ENCODE measurements at places on chromosomes 11 and 22.

- no peaks in the 10 kb centered on the region for H3K36me3 ChIP-seq
- no peak for DNase-seq
- H3K27me3 ChIP-seq: no peaks in the 10 kb centered on the region
These were observed 111.2 kb downstream of the MRTFA start for GRCh38 chr22:40525250-40525884.

DNA sequence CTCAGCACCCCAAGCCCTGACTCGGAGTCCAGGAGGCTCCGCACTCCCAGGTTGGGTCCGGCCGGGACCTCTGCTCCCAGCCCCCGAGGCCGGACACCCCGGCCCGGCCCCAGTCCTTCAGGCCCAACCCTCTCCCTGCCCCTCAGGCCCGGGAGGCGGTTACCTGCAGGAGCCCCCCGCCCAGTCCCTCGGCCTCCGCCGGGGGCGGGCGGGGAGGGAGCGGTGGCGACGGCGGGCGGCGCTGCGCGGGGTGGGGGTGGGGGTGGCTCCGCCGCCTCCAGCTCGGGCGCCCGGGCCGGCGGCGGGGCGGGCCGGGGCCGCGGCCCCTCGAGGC lies 310 bp downstream of the TCF20 start:
- H3K27me3 ChIP-seq: no peaks in the 10 kb centered on the region
- no peak for DNase-seq
- H3K27ac ChIP-seq: peak overlapping the region; percentile 88
- peak overlapping the region; percentile 96 for H3K4me3 ChIP-seq
- H3K4me1 ChIP-seq: peaks cover 9% of the 10 kb centered on the region
- H3K36me3 ChIP-seq: no peaks in the 10 kb centered on the region

DNA sequence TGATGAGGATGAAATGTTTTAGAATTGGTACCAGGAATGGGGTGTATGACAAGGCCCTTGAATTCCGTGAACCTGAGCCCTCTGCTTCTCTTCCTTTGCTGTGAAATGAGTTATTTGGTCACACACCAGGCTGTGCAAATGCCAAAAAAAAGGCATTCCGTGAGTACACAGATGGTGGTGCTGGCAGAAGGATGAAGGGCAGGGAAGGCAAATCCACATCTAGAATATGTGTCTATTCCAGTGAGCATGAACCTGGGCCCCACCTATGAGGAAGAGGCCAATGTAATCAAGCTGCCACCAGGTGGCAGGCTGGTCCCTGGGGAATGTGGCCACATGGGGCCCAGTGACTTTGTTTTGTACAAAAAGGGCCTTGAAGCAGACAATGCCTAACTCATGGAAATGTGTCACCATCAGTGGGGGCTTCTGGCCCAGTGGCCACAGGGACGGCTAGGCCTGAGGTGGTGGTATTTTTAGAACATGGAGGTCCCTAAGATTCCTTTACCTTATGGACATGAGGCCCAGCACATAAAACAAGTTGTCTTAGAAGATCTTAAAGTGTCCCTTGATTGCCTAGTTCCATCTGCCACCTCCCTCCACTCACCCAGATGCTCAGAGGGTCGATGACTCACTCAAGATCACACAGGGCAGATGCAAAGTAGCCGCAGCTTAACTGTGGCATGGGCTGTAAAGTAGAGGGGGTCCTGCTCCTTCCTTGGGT lies 3.9 kb upstream of the RNF215 start:
- H3K27me3 ChIP-seq: no peaks in the 10 kb centered on the region
- no peaks in the 10 kb centered on the region for H3K36me3 ChIP-seq
- peaks cover 11% of the 10 kb centered on the region for H3K4me1 ChIP-seq
- no peak overlapping the region for H3K27ac ChIP-seq
- H3K4me3 ChIP-seq: no peak overlapping the region

GRCh38 chr11:84518631-84519183 lies 1108.4 kb downstream of the DLG2 start:
- no peaks in the 10 kb centered on the region for H3K36me3 ChIP-seq
- no peak overlapping the region for H3K4me3 ChIP-seq
- H3K27ac ChIP-seq: no peak overlapping the region

DNA sequence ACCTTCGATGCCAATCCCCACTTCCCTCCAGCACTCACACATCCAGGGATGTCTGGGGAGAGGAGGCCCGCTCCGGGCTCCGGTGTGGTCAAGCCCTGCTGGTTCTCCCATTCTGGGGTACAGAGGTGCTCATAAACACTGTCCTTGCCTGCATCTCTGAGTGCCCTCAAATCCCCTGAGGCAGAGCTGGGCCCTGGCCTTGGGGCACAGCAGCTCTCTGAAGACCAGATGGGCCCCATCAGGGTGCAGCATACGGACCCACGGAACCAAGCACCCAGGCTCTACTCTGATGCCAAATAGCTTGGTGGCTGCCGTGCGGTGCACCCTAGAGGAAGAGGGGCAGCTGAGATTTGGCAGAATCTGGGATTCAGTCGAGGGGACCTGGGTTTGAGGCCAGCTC lies 35.7 kb upstream of the NNMT start:
- peak overlapping the region; percentile 77 for H3K27ac ChIP-seq
- H3K36me3 ChIP-seq: peaks cover 7% of the 10 kb centered on the region
- no peak for DNase-seq
- no peak overlapping the region for H3K4me3 ChIP-seq
- H3K27me3 ChIP-seq: no peaks in the 10 kb centered on the region
- H3K4me1 ChIP-seq: peaks cover 24% of the 10 kb centered on the region

DNA sequence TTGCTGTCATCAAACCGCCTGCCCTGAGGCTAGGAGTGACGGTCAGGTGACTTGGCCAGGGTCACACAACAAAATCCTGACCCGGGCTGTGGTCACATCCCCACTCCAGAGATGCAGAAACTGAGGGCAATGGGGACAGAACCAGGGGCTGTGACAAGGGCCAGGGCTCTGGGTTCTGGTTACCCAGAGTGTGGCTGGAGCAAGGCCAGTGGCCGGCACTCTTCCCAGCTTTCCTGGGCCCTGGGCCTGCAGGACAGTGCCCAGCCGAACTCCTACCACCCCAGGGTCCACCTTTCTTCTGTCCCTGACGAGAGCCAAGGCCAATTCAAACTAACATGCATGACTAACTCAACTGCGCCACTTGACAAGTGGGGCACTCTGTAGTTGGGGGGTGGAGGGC lies 35.9 kb downstream of the ARVCF start:
- H3K36me3 ChIP-seq: peaks cover 54% of the 10 kb centered on the region
